Hepatocyte (in vitro differentiated cells): ENCODE measurements at places on chromosomes 2 and 18. TPM values are rescaled to one million over a fixed set of nuclear protein-coding genes. Genes with fewer than 3 reads are reported as not detected.

Gene HEATR5B
- 24.1 and 25.1 TPM in 2 replicates for total RNA-seq

Gene TMEM17
- 3.6 and 4.3 TPM in 2 replicates for total RNA-seq

Gene SCG2
- 14.0 and 14.2 TPM in 2 replicates for total RNA-seq

GRCh38 chr2:96868555-96869280 is 1.2 kb downstream of the SEMA4C start:
- H3K4me1 ChIP-seq = peaks cover 32% of the 10 kb centered on the region
- H3K36me3 ChIP-seq = no peaks in the 10 kb centered on the region
- peak; percentile 94 for DNase-seq
- H3K27me3 ChIP-seq = no peaks in the 10 kb centered on the region

Gene SLC40A1
- 225 and 261 TPM in 2 replicates for total RNA-seq

Gene PRKAG3
- not detected in 2 replicates for total RNA-seq

DNA sequence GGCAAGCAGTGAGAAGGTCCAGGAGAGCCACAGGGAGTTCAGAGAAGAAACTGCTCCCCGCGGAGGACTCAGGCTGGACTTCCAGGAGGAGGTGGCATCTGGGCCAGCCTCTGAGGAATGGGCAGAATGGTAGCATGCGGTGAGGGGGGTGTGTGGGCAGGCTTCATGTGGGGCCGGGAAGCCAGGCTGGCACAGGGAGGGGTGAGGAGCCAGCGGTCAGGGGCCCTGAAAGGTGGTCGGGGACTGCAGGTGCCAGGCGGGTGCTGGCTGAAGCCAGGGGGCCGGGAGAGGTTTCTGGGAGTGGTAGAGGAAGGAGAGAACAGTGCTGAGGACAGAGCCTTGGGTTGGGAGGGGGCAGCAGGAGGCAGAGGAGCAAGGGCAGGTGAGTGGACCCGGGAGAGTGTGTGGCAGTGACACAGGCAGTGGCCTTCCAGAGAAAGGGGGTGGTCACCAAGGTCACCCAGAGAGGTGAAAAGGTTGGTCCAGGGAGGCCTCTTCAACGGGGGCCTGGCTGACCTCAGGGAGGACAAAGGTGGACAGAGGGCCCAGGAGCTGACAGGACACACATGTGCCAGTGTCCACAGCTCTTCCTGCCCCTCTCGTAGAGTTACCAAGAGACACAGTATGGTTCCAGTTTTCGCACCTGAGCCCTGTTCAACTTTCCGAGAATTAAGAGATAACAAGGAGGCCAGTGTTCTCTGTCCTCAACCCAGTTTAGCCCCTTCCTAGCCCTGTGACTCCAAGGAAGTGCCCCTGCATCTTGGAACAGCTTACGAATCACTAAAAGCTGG is 101.2 kb upstream of the ASB18 start:
- no peaks in the 10 kb centered on the region for H3K4me1 ChIP-seq
- H3K27ac ChIP-seq = no peak overlapping the region
- no peak overlapping the region for H3K4me3 ChIP-seq
- no peaks in the 10 kb centered on the region for H3K36me3 ChIP-seq
- no peak for DNase-seq

DNA sequence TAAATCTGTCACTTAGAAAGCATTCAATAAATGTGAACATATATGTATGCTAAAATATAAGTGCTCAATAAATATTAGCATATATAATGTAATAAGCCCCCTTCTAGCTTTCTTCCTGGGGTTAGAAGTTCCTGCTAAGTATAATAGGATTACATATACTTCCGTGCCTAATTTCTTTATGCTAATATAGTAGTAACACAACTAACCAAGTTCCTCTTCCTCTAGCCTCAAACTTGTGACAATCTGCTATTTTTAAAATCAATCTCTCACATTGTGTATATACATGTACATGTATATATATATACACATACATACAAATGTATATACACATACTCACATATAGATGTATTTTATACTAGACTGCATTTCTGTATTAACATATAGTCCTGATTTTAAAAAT is 32.2 kb downstream of the TLK1 start:
- H3K36me3 ChIP-seq = no peaks in the 10 kb centered on the region
- no peak for DNase-seq
- H3K27me3 ChIP-seq = no peaks in the 10 kb centered on the region
- no peak overlapping the region for H3K4me3 ChIP-seq
- H3K27ac ChIP-seq = no peak overlapping the region
- H3K4me1 ChIP-seq = no peaks in the 10 kb centered on the region

- DNase-seq = no peak
- no peaks in the 10 kb centered on the region for H3K36me3 ChIP-seq
- H3K4me3 ChIP-seq = no peak overlapping the region
- H3K27me3 ChIP-seq = no peaks in the 10 kb centered on the region
These were observed 254.0 kb upstream of the DSEL start for GRCh38 chr18:67770520-67770919.

- H3K4me1 ChIP-seq = peaks cover 3% of the 10 kb centered on the region
- no peak overlapping the region for H3K27ac ChIP-seq
- no peaks in the 10 kb centered on the region for H3K27me3 ChIP-seq
- no peak for DNase-seq
- H3K36me3 ChIP-seq = no peaks in the 10 kb centered on the region
These were observed 91.5 kb upstream of the LPIN2 start for GRCh38 chr18:3104190-3105054.

Gene MAPK4
- 2.4 TPM in 2 replicates for total RNA-seq

DNA sequence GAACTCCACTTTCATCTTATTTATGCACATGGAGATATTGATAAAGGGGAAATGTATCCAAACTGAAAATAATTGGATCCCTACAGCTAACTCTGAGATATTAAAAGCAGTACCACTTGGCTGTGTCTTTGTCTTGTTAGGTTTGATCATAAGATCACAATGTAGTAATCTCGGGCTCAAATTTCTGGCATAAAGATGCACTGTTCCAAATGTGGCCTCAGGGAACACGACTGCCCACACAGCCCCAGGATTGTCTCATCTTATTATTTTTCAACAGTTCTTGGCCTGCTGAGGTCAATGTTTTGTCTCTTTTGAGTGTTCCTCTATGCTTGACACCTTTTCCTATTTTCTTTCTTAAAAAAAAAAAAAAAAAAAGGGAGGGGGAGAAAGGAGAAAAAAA is 114.1 kb downstream of the GBX2 start:
- no peak overlapping the region for H3K27ac ChIP-seq
- no peak overlapping the region for H3K4me3 ChIP-seq
- no peaks in the 10 kb centered on the region for H3K4me1 ChIP-seq
- no peaks in the 10 kb centered on the region for H3K36me3 ChIP-seq

DNA sequence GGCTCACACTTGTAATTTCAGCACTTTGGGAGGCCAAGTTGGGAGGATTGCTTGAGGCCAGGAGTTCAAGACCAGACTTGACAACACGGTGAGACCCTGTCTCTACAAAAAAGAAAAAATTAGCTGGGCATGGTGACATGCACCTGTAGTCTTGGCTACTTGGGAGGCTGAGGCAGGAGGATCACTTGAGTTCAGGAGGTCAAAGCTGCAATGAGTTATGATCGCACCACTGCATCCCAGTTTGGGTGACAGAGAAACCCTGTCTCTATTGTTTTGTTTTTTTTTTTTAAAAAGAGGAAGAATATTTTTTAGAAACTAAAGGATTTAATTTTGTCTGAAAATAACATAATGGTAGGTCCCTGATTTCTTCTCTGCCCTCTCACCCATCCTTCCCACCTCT is 79.4 kb upstream of the TMEM200C start:
- no peak overlapping the region for H3K27ac ChIP-seq
- peaks cover 11% of the 10 kb centered on the region for H3K4me1 ChIP-seq
- no peak overlapping the region for H3K4me3 ChIP-seq
- H3K27me3 ChIP-seq = no peaks in the 10 kb centered on the region
- H3K36me3 ChIP-seq = no peaks in the 10 kb centered on the region

- H3K4me1 ChIP-seq = no peaks in the 10 kb centered on the region
- H3K4me3 ChIP-seq = no peak overlapping the region
- no peaks in the 10 kb centered on the region for H3K27me3 ChIP-seq
These were observed 42.3 kb downstream of the GULP1 start for GRCh38 chr2:188333751-188334524.

Gene TMEM169
- total RNA-seq = 1.1 and 1.8 TPM in 2 replicates
